ENCODE measurements at places on chromosomes 3 and 15.

- DNase-seq, result no peak
Observed at GRCh38 chr3:111763001-111763471, 96.0 kb upstream of the PHLDB2 start.

DNA sequence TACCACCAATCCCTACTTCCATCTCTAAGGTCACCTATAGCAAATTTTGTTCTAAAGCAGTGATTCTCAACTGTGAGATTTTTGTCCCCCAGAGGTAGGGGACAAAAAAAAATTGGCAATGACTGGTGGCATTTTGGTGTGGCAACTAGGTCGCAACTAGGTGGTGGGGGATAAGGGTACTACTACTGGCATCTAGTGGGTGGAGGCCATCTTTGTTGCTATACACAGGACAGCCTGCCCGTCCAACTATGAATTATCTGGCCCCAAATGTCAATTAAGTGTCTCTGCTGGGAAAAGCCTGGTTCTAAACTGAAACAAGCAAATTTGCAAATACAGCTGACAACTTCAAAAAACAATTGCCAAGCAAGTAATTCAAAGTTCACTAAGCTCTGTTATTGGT is 1.4 kb downstream of the MTMR10 start:
- no peak for DNase-seq

DNA sequence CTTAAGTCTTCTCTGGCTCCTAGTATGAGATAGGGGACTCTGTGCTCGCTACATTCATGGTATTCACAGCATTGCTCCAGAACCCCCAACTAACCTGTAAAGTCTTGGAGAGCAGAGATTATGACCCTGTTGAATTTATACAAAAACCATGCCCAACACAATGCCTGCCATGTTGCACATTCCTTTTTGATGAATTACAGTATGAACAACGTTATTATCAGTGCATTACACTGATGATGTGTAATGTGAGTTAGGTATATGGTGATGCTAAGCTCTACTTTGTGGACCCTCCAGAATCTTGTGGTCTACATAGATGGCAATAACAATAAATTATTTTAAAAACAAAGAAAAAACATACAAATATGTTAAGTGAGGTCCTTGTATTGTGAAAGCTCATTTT is 64.3 kb downstream of the EOMES start:
- DNase-seq, result no peak

- no peak for DNase-seq
Observed at GRCh38 chr15:31440754-31441311, 114.2 kb downstream of the KLF13 start.

GRCh38 chr15:93986400-93986984 is 244.9 kb upstream of the MCTP2 start:
- DNase-seq, result no peak

DNA sequence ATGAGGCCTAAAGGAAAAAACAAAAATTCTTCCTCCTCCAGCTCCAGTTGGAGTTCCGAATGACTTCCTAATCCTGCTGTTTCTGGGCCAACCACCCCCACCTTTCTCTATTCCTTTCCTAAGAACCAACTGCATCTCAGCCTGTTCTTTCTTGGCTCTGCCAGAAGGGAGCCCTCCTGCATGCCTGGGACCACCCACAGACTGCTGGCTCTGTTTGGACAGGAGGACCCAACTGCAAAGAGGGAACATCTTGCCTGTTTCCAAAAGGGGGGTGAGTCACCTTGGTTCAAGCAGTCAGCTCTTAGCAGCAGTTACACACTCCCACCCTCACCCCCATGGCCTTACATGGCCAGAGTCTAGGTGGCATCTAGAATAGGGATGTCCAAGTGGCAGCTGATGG is 116.0 kb upstream of the PRICKLE2 start:
- DNase-seq, result no peak

- no peak for DNase-seq
Observed at GRCh38 chr15:26070095-26070532, 207.0 kb upstream of the ATP10A start.

GRCh38 chr15:74584779-74585178 is 30.9 kb upstream of the CLK3 start:
- no peak for DNase-seq

DNA sequence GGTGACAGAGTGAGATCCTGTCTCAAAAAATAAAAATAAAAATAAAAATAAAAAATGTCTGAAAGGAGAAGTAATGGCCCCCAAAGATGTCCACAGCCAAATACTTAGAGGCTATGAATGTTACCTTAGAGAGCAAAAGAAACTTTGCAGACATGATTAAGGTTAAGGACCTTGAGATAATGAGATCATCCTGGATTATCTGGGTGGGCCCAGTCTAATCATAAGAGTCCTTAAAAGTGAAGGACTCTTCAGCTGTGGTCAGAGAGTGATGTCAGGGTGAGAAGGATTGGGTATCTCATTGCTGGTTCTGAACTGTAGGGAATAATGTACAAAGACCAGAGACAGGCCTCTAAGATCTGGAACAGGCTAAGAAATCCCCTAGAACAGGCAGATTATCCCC is 84.9 kb upstream of the POU1F1 start:
- DNase-seq, result no peak

- no peak for DNase-seq
Observed at GRCh38 chr3:4289044-4289443, 14.1 kb upstream of the SETMAR start.

DNA sequence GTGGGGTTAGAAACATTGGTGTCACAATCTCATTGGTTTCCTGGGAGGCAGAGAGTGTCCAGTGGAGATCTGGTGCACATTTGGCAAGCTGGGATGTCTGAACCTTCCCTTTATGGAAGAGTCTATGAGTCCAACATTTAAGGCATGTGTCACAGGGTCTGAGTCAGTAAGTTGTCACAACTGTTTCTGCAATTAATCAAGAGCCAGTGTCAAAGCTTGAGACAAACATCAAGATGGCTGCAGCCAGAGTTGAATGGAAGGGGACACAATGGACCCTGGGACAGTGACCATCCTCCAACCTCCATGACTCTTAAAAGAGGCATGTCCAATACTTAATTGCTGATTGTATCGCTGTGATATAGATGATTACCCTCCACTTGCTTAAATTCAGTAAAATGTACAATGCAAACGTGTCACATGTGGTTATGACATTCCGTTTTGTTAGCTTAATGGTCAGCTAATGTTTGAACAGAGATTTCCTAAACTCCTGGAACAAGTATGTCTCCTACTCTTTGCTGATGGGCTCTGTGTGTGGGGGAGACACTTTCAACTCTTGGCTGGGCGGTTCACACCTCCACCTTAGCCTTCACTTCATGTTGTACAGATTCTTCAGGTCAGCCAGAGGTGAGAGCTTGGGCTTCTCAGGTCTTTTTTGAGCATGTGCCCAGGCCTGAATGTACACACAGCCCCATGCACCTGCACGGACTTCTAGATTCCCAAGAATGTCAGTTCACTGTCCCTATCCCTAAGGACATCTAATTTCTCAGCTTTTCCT is 79.9 kb upstream of the PRR23E start:
- no peak for DNase-seq

DNA sequence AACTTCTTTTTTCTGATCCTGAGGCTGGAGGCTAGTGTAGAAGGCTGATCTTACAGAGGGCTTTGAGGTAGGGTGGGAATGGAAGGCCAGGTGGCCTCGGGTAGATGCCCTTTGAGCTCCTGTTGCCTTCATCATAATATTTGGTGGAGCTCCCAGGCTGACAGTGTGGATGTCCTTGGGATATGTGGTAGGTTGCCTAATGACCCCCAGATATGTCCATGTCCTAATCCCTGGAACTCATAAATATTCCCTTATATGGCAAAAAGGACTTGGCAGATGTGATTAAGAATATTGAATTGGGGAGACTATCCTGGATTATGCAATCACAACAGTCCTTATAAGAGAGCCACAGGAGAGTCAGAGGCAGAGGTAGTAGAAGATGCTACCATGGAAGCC is 5.5 kb downstream of the ADAMTSL3 start:
- DNase-seq, result no peak

- no peak for DNase-seq
Observed at GRCh38 chr3:48535578-48535977, 21.0 kb downstream of the PFKFB4 start.

DNA sequence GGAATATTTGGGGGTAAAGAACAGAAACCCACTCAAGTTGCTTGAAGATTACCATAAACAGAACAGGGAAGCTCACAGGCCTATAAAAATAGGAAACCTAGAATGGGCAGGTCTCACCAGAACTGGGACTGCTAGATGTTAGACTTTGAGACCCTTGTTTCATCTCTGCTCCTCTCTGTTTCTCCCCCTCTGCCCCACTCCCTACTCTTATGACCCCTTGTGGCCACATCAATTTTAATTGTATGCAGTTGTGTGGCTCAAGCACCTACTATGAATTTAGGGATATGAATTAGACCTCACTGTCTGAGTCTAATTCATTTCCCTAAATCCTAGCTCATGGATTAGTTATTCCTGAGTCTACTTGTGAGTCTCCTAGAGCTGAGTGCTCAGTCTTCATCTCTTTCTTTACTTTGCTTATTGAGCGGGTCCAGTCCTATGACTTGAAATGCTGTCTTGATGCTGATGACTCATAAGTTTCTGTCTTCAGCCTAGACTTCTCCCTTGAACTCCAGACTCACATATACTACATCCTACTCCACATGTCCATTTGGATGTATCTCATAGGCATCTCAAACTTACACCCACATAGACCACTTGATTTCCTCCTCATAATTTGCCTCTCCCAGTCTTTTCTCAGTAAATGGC is 78.7 kb downstream of the ITPR1 start:
- DNase-seq, result no peak

- no peak for DNase-seq
Observed at GRCh38 chr15:65942436-65942835, 73.1 kb downstream of the RAB11A start.

DNA sequence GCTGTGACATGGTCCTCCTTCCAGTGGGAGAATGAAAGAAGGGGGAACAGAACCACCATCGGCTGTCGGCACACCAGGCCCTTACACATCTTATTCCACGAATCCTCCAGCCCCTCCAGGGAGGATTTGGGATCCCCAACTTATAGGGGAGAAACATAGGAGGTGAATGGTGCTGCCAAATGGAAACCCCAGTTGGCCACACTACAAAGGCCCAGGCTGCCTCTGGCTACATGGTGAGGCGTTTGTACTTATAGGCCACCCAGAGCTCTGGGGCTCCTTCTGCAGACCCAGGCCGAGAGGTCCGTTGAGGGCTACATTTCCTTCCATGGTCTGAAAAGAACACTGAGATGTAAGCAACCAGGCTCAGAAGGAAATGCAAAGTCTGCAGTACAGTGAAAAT is 12.0 kb downstream of the AMOTL2 start:
- no peak for DNase-seq

DNA sequence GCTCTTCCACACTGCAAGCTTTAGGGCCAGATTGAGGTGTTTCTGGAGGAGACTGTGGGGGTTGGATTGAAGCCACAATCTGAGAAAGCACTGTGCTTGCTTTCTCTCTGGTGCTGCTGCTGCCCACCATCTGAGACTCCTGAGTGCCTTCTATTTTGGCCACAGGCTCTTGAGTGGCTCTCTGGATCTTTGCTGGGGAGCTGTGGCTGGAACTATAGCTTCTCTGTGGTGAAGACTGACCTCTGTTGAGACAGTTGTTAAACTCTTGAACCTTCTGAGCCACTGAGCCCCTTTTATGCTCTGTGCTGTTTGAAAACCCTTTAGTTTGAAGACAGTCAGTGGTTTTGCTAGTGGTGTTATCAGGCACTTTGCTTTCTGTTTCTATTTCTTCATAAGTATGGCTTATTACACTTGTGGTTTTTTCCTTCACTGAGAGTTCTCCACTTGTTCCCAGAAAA is 108.7 kb upstream of the TSPAN3 start:
- DNase-seq, result no peak

DNA sequence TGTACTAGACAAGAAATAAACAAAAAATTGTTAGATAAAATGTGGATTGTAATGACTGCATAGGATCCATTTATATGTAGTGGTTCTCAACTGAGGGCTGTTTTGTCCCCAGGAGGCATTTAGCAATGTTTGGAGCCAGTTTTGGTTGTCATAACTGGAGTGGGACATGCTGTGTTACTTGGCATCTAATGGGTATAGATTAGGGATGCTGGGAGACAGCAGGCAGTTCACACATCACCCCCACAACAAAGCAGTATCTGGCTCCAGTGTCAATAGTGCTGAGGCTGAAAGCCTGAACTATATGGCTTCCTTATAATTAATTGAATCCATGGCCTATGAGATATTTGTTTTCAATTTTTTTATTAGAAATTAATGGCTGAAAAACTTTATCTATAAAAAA is 72.0 kb upstream of the SAMMSON start:
- DNase-seq, result no peak

GRCh38 chr3:113952921-113953320 is 5.1 kb downstream of the ZDHHC23 start:
- no peak for DNase-seq

DNA sequence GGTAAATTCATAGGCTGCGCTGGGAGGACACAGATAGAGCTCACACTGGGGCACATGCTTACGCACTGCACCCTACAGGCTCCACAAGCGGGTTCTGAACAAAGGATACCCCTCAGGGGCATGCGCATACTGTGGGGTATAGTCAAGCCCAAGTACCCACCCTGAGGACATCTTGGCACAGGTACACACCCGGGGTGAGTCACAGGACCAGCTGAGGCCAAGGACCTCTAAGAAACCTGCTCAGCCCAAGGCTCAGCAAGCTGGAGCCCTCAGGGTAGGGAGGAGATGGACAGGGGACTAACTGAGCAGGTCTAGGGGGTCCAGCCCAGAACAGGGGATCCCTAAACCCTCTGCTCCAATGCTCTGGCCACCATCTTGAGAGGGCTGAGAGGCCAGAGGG is 3.3 kb downstream of the SHISA5 start:
- DNase-seq, result no peak

DNA sequence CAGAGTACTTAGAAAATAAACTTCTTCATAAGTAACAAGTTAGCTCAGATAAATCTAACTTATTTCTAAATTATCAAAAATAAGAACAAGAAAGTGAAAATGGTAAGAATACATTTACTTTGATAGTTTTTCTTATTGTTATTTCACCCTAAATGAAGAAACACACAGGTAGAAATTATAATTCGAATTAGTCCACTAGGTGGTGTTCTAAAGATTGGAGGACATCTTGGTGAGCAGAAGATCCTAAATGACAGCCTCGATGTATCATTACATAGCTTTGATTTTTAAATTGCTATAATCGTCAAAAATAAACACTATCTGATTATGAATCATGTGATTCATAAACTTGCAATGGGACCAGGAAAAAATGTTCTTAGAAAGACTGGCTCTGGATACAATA is 280.8 kb upstream of the UBE2E2 start:
- DNase-seq, result no peak

- no peak for DNase-seq
Observed at GRCh38 chr3:141373768-141374526, 5.6 kb downstream of the ZBTB38 start.
